ENCODE measurements at places on chromosomes 11 and 22.

- no peak overlapping the region for H3K4me3 ChIP-seq
- no peak for DNase-seq
- no peaks in the 10 kb centered on the region for H3K27me3 ChIP-seq
- no peak overlapping the region for H3K27ac ChIP-seq
- H3K4me1 ChIP-seq, result no peaks in the 10 kb centered on the region
- no peaks in the 10 kb centered on the region for H3K36me3 ChIP-seq
Observed at GRCh38 chr11:28838741-28839140, 730.6 kb downstream of the METTL15 start.

GRCh38 chr22:28047740-28048139, 128.7 kb upstream of the PITPNB start:
- H3K27me3 ChIP-seq, result no peaks in the 10 kb centered on the region
- no peak for DNase-seq
- no peaks in the 10 kb centered on the region for H3K36me3 ChIP-seq
- H3K27ac ChIP-seq, result no peak overlapping the region

- no peak for DNase-seq
- no peaks in the 10 kb centered on the region for H3K4me1 ChIP-seq
- no peak overlapping the region for H3K27ac ChIP-seq
- no peaks in the 10 kb centered on the region for H3K27me3 ChIP-seq
Observed at GRCh38 chr22:47027766-47028165, 265.3 kb downstream of the TBC1D22A start.

DNA sequence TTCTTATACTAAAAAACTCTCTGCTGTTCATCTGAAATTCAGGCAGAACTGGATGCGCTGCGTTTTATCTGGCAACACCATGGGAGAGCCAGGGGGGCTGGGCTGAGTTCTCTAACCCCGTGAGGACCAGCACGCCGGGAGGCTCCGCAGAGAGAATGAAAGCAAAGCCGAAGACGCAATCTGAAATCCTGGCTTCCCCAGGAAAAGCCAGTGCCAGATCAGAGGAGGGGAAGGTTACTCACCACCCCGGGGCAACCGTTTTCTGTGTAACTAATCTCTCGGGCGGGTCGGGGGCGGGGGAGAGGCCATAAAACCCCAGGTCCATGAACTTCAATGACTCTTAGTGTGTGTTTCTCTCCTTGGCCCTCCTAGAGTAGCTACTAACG, 99.4 kb downstream of the SHANK2 start:
- no peak for DNase-seq
- H3K27ac ChIP-seq, result no peak overlapping the region
- H3K4me1 ChIP-seq, result no peaks in the 10 kb centered on the region
- H3K27me3 ChIP-seq, result peaks cover 4% of the 10 kb centered on the region
- no peak overlapping the region for H3K4me3 ChIP-seq

DNA sequence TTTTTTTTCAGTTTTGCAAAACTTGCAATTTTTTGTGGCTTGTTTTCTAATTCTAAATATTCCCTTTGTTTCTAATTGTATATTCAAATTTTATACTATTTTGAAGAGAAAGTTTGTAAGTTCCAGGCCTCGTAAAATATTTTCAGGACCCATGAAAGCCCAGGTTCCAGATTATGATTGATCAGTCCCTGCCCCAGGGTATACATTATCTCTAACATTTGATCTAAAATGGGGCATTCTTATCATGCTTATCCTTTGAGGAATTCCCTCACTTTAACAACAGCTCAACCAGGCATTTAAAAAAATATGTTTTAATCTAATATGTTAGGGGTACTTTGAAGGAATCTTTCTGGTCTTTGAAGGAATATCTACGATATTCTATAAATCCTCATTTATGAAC, 26.4 kb downstream of the CYB5R2 start:
- H3K27me3 ChIP-seq, result no peaks in the 10 kb centered on the region
- H3K4me1 ChIP-seq, result no peaks in the 10 kb centered on the region
- no peak overlapping the region for H3K4me3 ChIP-seq
- H3K36me3 ChIP-seq, result no peaks in the 10 kb centered on the region

DNA sequence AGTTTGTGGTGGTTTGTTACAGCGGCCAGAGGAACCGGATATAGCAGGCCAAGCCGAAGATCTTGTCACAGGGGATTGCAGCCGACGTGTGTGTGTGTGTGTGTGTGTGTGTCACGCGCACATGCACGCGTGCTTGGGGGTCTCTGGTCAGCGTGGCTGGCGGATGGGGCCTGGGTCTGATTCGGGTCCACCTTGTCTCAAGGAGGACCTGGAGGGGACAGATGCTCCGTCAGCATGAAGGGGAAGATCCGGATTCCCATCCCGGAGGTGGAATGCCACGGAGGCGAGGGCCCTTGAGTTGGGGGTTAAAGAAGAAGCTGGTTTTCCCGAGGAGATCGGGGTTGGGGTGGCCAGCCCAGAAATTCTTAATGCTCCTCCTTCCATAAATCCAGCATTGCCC, 1237.8 kb downstream of the BRD1 start:
- no peaks in the 10 kb centered on the region for H3K4me1 ChIP-seq
- H3K27ac ChIP-seq, result no peak overlapping the region
- no peak overlapping the region for H3K4me3 ChIP-seq
- no peaks in the 10 kb centered on the region for H3K27me3 ChIP-seq

DNA sequence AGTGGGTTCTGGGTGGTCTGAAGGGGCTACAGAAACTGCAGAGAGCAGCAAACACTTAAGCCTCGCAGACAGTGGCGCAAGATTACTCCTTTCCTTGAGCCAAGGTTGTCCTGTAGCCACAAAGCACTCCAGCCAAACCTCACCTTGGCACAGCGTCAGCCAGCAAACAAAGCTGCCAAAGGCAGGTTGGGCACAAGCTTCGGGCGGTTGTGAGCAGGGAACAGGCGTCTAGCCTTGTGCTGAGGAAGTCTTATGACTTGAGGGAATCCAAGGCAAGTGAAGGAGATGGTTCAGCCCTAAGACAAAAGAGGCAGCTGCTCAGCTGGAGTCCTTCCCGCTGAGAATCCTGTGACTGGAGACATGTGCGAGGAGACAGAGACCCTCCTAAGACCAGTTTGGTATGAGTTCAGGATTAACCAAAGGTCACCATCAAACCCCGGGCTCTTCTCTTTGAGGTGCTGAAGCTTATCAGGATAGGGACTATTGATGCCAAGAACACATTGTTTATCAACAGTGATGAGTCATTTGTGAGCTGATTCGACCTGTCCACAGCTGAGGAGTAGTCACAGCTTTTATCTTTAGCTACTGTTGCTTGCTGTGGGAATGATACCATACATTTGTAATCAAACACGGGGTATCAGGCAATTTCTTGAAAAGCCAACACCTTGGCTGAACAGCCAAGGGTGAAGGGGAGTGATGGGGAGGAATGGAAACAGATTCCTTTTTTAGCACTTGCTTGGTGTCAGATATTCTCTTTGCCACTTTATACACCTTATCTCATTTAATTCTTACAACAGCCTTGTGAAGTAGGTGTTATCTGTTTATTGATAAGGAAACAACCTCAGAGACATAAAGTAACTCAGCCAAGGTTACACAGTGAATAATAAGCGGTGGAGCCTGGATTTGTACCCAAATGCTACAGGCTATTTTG, 4.6 kb downstream of the ADM start:
- peaks cover 60% of the 10 kb centered on the region for H3K27me3 ChIP-seq
- no peak overlapping the region for H3K4me3 ChIP-seq
- H3K27ac ChIP-seq, result no peak overlapping the region
- peaks cover 27% of the 10 kb centered on the region for H3K4me1 ChIP-seq
- peaks cover 1% of the 10 kb centered on the region for H3K36me3 ChIP-seq
- no peak for DNase-seq

- H3K4me1 ChIP-seq, result peaks cover 34% of the 10 kb centered on the region
- no peak for DNase-seq
- H3K4me3 ChIP-seq, result peak overlapping the region; percentile 86
- H3K27me3 ChIP-seq, result no peaks in the 10 kb centered on the region
Observed at GRCh38 chr11:110428956-110429730, 605 bp upstream of the FDX1 start.

GRCh38 chr11:43434893-43435292, 76.2 kb downstream of the TTC17 start:
- H3K4me3 ChIP-seq, result no peak overlapping the region
- no peak for DNase-seq
- no peak overlapping the region for H3K27ac ChIP-seq

Measured in T-helper 2 cell treated with Interferon-gamma antibody and Interleukin-4, amounts not matched to agents 5 μg/mL and 100 μg/mL, for 36 hours (primary cell).